SJSA1 (cell line): ENCODE measurements at places on chromosomes 5 and 9.
A peak's percentile ranks its signal among the peaks of the same experiment; 100 is the strongest.

DNA sequence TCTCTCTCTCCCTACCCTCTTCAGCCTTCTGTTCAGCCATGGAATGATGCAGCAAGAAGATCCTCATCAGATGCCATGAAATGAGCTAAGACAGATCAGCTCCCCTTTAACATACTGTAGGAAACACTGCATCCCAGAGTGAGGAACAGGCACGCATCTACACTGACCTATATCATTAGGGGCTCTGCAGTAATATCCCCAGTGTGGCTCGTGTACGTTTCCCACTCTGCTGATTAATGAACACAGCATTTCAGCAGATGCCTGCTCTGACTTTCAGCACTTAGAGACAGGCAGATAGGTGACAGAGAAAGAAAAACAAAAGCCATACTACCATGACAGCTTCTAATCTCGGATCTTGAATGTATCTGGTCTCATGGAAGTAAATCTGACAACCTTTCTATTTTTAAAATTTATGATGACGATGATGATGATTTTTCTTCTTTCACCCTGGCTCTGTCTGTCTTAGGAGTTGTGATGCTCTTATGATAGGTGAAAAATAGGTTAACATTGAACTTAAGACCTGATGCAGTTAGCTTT lies 750.3 kb downstream of the CDH12 start:
- DNase-seq, result no peak

GRCh38 chr9:130698514-130698913 lies 4.9 kb downstream of the EXOSC2 start:
- DNase-seq, result peak; percentile 49

GRCh38 chr9:27787891-27788290 lies 214.6 kb upstream of the C9orf72 start:
- no peak for DNase-seq

DNA sequence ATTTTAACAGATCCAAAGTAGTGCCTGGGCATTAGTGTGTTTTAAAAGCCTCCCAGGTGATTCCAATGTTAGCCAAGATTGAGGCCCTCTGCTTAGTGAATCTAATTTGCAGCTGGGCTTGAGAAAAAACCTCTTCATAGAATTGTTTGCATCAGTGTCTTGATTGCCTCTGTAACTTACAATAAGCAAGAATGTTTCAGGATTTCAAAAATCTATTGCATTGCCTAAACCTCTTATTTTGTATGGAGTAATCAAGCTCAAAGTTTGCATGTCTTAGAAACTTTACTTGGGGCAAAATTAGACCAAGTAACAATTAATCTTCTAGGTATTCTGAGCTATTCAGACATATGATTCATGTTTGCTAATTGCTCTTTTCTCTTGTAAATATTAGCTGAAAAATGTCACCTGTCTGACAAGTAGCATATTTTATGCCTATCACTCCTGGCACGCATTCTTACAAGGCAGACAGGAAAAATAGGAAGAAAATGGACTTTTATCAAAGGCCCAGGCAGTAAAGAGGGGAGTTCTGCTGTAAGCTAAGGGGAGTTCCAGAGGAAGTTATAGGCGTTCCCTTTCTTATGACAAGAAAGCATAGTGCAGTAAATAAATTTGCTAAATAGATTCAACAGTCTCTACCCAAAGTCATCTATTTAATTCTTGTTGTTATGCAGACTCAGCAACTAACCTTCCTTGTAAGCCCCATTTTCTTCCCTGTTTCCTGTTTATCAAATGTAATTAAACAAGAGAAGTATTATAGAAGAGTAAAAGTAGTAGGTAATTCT lies 21.0 kb downstream of the PDCD1LG2 start:
- no peak for DNase-seq

DNA sequence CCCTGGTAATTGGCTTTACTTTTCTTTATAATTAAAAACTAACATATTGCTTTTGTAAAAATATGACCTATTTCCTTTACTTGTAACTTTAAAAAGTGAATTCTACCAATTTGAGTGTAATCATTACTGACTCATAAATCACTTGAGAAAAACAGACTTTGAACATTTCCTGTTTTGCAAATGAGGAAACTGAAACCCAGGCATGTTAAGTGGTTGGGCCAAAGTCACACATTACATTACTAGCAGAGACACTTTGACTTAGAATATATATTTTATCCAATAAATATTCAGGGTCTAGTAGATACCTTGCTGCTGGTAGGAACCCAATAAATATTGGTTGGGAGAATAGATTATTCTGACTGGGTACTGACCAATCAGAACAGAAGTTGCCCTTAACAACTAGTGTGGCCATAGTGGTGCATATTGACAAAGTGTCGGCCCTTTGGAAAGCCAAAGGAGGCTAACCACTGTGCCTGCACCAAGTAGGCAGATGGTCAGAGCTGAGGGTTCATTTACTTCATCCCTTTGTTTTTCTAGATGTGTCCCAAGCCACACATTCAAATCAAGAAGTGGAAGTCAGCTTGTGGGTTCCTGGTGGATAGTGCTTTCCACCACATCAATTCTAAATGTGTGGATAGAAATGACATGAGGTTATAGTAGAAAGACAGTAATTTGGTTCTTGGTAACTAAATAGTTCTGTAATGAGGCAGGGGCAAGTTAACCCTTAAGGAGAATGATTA lies 365.1 kb upstream of the RIOK2 start:
- no peak for DNase-seq
